Left forelimb (tissue), 1 donor: ENCODE measurements at places on chromosomes 3 and 15.

DNA sequence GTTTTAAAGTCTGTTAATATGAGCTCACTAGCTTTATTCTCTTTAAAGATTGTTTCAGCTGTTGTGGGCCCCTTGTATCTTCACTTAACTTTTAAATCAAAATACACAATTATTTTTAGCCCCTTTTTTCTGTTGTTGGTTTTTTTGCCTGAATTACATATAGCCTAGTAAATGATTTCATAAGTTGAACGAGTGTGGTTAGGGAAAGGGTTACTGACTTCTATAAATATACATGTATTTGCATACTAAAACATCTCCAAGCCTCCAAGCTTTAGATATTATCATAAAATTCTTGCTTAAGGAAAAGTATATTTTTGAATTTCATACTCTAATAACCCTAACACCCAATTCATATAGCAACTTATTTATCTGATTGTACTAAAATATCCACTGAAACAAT lies 73.2 kb upstream of the ARL6 start:
- no peak for DNase-seq

DNA sequence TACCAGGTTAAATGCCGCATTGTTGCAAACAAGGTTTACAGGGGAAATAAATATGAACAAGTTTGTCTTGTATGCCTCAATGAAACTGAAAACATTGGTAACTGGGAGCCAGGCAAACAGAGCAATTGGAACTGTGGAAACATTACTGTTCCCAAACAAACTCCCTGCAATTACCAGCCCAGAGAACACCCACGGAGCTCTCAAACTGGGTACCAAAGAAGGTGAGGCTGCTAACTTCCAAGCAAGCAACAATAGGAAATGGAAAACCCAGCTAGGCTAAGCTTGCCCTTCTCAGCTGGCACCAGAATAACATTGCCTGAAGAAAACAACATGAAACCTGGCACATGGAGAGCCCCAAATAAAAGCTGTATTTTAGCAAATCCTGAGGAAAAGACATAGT lies 218.9 kb upstream of the THRB start:
- DNase-seq, result no peak

GRCh38 chr3:124859025-124859424 lies 28.1 kb downstream of the ITGB5 start:
- DNase-seq, result no peak

- DNase-seq, result no peak
These were observed 181.0 kb downstream of the SI start for GRCh38 chr3:164897342-164897741.

DNA sequence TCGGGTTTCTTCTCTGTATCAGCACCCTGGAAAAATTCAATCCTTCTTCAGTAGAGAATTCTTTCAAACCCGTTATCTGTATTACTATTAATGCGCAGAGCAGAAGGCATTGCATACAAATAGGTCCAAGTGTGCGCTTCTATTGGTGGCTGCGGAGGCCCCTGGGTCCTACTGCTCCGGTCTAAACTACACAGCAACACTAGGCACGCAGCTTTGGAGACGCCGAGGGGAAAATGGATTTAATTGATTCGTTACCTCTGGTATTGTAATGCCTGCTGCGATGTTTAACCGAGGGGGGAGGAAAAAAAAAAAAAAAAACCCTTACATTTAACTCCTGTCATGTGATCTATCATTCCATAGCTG lies at the start of gene ROBO1:
ROBO1 (minus strand) TSS at position 94 of the 363 bp plus-strand sequence.
- no peak for DNase-seq

GRCh38 chr3:16482770-16483531 lies 30.5 kb downstream of the RFTN1 start:
- DNase-seq, result no peak

GRCh38 chr3:189830401-189830800 lies 199.2 kb downstream of the TP63 start:
- no peak for DNase-seq

DNA sequence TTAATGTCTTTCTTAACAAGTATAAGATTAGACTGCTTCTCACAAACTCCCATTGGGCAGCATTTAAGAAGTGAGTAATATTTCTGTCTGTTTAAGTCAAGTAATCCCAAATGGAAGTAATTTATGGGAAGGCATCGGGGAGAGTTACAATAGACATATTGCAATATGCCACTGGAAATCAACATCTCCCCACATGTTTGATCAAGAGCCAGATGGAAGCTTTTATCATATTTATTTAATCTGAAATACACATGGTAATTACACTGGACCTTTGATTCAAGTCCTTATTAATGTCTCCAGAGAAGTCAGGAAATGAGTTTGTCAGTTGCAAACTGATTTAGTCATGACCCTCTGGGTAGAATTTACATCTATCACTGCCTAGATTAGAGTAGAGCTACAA lies 943.8 kb downstream of the VGLL3 start:
- no peak for DNase-seq

DNA sequence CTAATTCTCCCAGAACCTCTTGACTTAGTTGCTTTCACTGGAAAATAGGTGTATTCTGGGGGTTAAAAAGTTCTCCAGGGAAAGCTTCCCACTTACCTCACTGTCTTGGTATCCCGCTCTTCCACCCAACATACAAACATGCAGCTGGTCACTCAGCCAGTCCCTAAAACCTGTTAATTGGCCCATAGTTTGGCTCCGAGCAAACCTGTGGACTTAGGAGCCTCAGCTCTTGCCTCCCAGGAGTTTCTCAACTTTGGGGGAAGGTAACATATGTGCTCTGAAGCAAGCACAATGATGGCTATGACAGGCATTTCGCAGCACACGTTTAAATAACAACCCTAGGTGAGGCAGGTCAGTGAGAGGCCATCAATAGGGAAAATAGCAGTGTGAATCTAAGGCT lies 25.8 kb upstream of the LRRFIP2 start:
- DNase-seq, result no peak

- no peak for DNase-seq
These were observed 60.5 kb downstream of the GAP43 start for GRCh38 chr3:115683773-115684172.
